Activated CD4-positive, alpha-beta T cell treated with anti-CD3 and anti-CD28 coated beads, Interleukin-2, amount 50 U/mL, for 24 hours (primary cell): ENCODE measurements at places on chromosomes 12 and 14.

DNA sequence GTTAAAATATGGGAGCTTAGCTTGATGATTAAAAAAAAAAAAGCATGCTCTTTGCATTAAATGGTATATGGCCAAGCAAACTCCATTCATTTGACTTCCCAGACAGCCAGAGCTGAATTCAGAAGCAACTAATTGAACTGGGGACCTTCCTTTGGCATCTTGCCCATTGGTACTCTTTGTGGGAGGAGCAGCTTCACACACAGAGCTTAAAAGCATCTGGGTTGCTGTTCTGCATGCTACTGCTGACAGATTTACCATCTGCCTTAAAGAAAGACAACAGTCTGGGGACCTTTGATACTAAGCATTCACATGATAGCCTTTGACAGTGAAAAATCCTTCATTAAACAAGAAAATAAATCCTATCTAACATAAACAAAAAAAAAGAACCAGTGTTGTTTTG is 977.9 kb downstream of the TMTC2 start:
- no peak for DNase-seq

DNA sequence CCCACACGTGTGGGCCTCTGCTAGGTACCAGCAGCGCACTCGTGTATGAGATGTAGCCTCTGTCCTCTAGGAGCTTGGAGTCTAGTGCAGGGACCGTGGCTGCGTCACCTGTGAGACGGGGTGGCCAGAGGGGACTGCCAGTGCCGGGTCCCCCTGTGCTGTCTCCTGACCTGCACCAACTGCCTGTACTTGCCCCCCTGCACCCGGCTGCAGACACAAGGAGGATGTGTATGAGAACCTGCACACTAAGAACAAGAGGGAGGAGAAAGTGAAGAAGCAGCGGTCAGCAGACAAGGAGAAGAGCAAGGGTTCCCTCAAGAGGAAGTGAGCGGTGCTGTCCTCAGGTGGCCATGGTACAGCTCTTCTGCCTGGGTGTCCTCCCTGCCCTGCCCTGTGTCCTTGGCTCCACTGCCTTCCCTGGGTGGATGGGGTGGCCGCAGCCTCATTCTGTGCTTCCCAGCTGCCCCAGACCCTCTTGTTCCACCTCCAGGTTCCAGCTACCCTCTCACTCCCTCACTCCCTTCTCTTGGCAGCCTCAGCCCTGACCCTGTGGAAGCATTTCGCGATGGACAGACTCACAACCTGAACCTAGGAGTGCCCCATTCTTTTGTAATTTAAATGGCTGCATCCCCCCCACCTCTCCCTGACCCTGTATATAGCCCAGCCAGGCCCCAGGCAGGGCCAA is 9.6 kb downstream of the PTPN6 start:
- DNase-seq, result no peak

DNA sequence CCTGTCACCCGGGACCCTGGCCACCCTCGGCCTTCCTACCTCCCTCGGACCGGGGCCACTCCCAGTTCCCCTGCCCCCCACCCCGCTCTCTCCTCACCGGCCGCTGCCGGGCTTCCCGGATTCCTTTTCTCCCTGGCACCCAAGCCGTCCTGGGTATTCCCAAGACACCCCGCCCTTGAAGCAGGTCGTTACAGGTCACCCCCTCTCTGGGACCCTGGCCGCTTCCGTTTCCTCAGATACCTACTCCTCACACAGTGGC is 493 bp downstream of the NUMB start:
- DNase-seq, result no peak

DNA sequence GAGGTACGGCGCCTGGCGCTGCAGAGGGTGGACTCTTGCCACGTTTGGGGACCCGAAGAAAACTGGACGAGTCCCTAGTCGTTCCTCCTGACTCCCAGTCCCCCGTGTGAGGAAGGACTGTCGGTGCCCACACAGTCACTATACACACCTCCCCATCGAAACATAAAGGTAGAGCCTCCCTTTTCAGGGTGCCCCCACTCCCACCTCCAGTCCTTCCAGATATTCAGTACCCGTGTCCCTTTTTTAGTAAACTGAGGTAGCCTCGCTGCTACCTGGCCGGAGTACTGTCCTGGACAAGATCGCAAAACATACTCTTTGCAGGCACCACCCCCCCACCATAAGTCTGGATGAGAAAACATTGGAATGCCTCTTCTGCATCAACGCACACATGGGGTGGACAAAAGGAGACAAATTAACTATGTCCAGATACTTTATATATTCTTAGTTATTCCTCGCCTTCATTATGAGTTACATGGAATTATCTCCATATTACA is 610 bp upstream of the KMT2D start:
- DNase-seq, result no peak

GRCh38 chr14:31410048-31410650 is 10.2 kb downstream of the HEATR5A start:
- no peak for DNase-seq

DNA sequence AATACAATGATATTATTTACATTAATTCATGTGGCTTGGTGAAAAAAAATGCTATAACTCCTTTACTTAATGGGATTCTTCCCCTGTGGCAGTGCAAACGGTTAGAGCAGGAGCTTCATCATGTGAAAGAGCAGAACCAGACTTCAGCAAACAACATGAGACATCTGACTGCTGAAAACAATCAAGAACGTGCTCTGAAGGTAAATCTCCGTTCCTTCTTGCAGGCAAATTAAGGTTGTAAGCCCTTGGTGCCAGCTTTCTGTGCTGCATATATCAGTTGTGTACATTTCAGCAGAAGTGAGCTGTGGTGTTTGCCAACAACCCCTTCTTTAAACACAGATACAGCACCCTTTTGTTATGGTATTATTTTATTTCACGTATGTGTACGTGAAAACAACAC is 171.7 kb downstream of the MIPOL1 start:
- no peak for DNase-seq

- DNase-seq, result no peak
These were observed 33.0 kb downstream of the RASSF9 start for GRCh38 chr12:85803231-85803630.

DNA sequence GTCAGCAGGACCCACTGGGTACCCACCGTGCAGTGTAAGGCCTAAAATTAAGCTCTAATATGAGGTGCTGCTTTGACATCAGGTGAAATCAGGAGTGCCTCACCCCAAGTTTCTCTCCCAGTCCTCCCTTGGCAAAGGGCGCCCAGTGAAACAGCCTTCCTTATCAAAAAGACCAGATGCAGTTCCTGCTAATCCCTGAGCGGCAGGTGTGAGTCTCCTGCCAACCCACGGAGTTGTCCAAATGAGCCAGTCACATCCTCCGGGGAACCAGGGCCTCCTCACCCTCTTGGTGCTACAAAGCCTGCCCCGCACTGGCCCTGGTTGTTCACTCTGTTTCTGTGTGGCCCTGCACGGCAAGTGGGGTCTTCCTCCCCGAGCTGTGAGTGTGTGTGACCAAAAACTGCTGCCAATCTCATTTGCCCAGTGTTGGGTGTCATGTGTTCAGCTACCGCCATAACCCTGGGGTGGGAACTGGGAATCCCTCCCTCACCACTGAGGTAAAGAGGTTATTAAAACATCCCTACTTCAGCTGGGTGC is 20.2 kb upstream of the P2RX4 start:
- DNase-seq, result no peak

- no peak for DNase-seq
These were observed 6.9 kb downstream of the ANAPC5 start for GRCh38 chr12:121345151-121345815.

DNA sequence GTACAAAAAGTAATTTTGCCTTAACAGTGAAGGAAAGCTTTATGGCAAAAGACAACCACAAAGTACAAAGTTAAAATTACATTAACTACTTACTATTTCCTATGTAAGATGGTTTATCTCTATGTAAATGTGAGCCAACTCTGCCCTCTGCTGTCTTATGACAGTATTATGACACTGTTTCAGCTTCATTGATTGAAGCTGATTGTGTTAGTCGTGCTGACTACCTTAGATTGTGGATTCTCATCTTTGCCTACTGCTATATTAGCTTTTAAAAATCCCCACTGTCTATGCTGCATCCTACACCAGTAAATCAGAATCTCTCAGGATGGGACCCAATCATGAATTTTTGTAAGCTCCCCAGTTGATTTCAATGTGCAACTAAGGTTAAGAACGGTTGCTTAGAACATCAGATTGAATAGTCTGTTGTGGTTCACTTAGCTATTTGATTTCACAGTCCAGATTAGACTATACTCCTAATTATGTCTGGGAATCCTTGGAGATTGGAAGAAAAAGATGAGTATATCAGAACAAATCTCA is 12.2 kb upstream of the SPTB start:
- no peak for DNase-seq
